ENCODE measurements at places on chromosomes 11 and 22.

DNA sequence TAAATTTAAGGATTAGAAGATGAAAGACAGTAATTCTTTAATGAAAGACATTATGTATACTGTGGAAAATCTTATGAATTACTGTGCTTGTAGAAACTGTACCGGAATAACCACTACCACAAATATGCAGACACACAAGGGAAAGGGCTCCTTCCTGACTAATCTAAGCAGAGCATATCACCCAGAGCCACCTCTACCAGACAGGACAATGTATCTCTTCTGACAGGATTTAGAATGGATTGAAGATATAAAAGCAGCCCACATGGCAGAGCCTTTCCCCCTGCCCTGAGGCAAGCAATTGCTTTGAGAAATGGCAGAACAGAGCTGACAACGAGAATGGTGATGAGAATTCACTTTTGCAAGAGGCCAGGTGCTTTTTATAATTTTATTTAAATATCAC lies 144.1 kb downstream of the NOX4 start:
- DNase-seq, result no peak

GRCh38 chr11:65213322-65214211 lies 31.8 kb downstream of the CAPN1 start:
- DNase-seq, result no peak

- DNase-seq, result no peak
Observed at GRCh38 chr22:30922151-30922611, 46.4 kb downstream of the MORC2 start.

DNA sequence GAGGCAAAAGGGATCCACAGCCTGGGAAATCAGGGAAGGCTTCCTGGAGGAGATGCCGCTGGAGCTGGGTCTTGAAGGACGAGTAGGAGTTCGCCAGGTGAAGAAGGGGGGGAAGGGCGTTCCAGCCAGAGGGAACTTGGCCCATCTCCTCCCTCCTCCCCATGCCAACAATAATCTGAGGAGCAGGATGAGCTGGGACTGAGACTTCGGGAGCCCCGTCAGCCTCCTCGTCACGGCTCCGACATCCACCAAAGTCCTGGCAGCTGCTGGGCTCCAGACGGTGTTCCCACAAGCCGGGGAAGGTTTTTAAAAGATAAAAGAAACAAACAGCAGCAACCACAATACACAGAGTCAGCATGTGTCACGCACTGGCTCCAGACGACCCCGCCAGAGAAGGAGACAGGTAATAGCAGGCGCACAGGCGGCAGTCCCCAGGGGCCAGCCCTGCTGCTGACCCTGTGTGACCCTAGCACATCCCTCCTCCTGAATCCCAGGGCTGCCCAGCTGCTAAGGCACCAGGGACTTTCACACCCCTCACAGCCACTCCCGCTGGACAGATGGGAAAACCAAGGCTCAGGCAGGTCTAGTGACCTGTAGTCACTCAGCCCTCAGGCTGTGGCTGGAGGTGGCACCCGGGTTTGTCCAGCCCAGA lies 37.3 kb downstream of the NUP50 start:
- DNase-seq, result no peak

DNA sequence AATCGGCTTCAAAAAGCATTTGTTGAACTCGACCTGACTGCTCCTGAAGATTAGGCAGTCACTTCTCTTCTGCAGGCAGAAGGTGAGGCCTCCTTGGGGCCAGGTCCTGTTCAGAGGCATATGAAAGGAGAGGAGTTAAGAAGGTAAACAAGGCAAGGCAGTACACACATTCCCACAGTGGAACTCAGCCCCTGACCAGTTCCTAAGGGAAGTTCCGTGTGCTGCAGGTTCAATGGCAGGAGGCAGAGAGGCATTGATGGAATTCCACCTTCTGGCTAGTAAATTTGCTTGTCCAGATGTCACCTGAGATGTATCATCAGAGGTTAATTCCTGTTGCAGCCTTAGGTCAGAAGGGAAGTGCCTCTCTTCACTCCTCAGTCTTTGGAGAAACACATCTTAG lies 337.0 kb upstream of the MTNR1B start:
- DNase-seq, result no peak

DNA sequence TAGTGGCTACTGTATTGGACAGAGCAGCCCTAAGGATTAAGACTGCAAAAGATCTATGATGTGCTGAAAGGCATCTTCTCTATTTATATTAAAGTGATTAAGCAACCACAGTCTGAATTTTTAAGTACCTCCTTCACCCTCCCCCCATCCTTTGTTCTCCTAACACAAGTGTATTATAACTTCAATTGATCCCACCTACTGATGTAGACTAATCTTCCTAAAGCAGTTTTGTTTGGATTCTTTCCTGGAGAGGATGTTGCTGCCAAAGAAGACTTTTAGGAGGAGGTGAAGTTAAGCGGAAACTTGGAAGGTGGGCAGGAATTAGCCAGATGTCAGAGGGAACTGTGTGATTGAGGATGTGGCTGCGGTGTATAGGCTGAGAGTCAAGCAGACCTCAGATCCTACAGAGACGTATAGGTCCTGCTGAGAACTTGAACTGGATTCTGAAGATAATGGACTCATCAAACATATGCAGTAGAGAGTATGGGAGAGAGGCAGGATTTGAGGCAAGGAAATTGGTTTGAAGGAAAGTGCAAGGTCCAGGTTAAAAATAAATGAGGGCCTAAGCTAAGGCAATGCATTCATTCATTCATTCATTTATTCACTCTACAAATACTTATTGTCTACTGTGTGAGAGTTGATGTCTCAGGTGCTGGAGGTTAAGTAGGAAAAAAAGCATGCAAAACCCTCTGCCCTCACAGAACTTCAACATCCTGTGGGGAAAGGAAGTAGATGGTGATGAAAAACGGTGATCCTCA lies 5.2 kb upstream of the RASSF10 start:
- DNase-seq, result no peak

GRCh38 chr11:103594283-103594682 lies 442.2 kb upstream of the DDI1 start:
- no peak for DNase-seq

GRCh38 chr11:44305470-44306051 lies 4.4 kb downstream of the ALX4 start:
- DNase-seq, result no peak

DNA sequence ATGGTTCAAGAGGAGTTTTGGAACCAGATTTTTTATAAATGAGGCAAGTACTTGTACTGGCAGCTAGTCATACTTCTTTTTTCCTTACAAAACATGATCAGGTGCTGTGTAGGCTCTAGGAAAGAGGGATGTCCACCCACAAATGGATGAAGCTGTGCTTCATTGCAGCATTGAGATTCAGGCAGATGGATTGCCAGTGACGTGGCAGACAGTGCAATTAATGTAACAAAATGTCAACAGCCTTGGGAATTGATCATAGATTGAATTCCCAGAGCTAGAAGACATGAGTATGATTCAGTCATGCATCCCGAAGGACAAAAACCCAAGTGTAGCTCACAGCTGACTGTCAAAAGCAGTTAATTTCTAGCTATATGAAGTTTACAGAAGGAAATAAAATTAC lies 99.2 kb upstream of the RASSF10 start:
- no peak for DNase-seq

- DNase-seq, result no peak
Observed at GRCh38 chr11:45252134-45252856, 33.8 kb downstream of the SYT13 start.

- DNase-seq, result no peak
Observed at GRCh38 chr22:26168939-26169314, 335 bp upstream of the SEZ6L start.

GRCh38 chr11:95058621-95059020 lies 8.1 kb upstream of the SRSF8 start:
- DNase-seq, result no peak

- DNase-seq, result no peak
Observed at GRCh38 chr11:130705670-130706421, 210.4 kb downstream of the SNX19 start.

DNA sequence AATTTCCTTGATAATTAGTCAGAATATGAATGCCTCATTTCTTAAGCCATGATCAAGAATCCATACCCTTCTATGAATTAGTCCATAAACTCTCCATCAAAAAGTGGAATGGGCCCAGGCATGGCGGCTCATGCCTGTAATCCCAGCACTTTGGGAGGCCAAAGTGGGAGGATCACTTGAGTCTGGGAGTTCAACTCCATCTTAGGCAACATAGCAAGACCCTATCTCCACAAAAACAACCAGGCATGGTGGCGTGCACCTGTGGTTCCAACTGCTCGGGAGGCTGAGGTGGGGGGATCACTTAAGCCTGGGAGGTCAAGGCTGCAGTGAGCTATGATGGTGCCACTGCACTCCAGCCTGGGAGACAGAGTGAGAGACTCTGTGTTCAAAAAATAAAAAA lies 52.1 kb upstream of the SHANK2 start:
- DNase-seq, result no peak

Data from DMS 273 treated with DMSO at 0.1 percent for 48 hours (cell line).